Kidney glomerular epithelial cell (primary cell): ENCODE measurements at places on chromosomes 16 and 17.

- no peak for DNase-seq
Measured at GRCh38 chr16:49833085-49833484, 22.8 kb downstream of the ZNF423 start.

- DNase-seq = peak; percentile 86
Measured at GRCh38 chr17:382644-383533, 30.3 kb upstream of the RPH3AL start.

DNA sequence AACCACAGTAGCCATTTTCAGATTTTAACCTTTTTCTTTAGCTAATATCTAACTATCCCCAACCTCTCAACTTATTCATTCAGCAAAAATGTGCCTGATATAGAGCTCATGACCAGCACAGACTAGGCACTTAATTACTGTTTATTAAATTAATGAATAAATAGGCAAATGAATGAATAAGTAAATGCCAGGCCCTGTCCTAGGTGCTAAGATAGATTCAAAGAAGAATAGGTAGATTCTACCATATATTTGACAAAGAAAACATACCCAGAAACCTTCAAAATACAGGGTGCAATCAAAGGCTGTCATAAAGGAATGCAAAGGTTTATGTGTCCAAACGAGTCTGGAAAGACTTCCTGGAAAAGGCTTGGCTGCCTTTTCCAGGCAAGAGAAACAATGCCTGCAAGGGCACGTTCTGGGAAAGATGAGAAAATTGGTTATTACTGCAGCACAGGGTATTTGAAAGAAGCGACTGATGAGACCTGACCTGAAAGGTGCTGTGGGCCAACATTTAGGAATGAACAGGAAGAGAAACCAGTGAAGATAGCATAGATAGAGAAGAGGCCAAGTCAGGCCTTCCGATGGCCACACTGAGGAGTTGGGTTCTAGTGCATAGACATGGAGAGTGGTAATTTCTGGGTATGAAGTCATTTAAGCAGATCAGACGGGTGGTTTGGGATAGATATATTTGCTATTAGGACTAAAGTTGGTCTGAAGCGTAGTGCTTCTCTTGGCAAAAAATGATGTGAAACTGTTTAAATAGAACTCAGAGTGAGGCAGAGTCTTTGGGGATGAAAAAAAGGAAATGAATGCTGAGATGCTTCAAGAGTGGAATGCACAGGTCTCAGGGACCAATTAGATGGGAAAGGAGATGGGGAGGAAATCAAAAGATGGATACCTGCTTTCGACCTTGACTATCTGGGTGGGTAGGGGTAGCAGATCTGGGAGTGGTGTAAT lies 11.4 kb upstream of the CCL2 start:
- DNase-seq = no peak

GRCh38 chr16:89709166-89709565 lies 7.7 kb upstream of the SPATA2L start:
- DNase-seq = no peak

DNA sequence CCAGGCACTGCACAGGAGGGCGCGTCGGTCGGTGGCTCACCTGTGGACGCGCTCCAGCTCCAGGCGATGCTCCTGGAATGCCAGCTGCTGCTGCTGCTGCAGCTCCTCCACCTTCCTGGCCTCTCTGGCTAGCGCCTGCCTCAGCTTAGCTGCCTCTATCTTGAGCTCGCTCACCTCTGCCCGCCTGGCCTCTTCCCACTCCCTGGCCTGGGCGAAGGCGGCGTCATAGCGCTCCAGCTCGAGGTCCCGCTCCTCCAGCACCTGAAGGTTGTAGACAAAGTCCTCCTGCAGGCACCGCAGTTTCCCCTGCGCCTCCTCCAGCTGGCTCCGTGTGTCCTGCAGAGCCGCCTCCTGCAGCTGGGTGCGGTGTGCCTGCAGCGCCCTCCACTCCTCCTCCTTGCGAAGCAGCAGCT lies 11.1 kb downstream of the CCDC57 start:
- DNase-seq = no peak

GRCh38 chr17:80456465-80457235 lies 19.8 kb downstream of the NPTX1 start:
- DNase-seq = no peak

- DNase-seq = no peak
Measured at GRCh38 chr17:56913353-56913866, 439 bp downstream of the TRIM25 start.

GRCh38 chr16:26396511-26397235 lies 670.1 kb upstream of the C16orf82 start:
- no peak for DNase-seq

GRCh38 chr16:24686678-24687077 lies 42.8 kb upstream of the TNRC6A start:
- no peak for DNase-seq

DNA sequence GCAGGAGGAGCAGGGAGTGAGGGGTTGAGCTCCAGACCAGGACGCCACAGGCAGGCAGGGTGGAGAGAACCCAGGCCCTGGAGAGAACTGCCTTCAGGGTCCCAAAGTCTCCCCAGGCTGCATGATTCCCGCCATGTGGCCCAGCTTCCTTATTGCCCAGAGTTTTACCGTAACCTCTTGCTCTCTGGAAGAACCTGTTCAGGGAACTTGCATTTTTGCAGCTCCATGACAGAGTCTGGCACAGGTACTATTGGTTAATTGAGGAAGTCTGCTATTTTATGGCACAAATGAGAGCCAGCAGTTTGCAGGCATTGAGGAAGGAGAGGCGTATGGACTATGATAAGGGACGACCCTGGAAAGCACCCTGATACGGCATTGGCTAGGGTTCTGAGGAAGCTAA lies 11.6 kb upstream of the NOS2 start:
- DNase-seq = no peak

GRCh38 chr16:75226550-75227360 lies 8.0 kb downstream of the CTRB1 start:
- no peak for DNase-seq

DNA sequence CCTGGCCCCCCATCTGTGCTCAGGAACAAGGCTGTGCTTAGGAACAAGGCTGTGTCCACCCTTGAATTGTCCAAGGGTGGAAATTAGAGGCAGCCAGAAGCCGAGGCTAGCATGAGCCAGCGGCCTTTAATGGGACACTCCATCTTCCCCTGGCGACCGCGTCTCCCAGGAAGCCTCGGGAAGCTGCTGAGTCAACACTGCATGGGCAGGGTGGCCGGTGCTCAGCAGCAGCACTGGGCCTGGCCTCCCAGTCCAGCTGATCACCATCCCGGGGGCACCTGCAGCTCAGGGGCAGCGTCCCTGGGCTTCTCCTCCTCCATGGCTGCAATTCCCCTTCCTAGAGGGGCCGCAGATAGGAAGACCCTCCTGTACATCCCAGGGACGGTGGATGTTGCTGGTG lies 180.8 kb downstream of the ENGASE start:
- no peak for DNase-seq

GRCh38 chr17:48610282-48611211 lies at the start of gene HOXB7:
TSS of gene HOXB7 (minus strand) at chr17:48611017. CDS start at chr17:48610918, 99 bp downstream.
- peak; percentile 42 for DNase-seq

DNA sequence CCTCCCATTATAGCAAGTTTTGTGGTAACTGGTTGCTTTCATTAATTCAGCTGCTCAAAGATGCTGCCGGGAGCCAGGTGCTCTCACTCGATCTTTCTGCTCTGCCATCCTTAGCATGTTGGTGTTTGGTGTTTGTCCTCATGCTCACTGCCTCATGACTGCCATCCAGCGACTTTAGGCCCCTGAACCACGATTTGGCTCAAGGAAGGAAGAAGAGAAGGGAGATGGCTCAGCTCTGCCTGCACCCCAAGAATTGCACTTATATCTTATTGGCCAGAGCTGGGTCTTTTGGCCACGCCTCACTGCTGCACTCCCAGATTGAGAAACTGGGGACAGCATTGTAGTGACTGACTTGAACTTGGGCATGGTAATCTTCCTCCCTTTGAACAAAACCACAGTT lies 52.7 kb downstream of the ARSG start:
- DNase-seq = no peak

DNA sequence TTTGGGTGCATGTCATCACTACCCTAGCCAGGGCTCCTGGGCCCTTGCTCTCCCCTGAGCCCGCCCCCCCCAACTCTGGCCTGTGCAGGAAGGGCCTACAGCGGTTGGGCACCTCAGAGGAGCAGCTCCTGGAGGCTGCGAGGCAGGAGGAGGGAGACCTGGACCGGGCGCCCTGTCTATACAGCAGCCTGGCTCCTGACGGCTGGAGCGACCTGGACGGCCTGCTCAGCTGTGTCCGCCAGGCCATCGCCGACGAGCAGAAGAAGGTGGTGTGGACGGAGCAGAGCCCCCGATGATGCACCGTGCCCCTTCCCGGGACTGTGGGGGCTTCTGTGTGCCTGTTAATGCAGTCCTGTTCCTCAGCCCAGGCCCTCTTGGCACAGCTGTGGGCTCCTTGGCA lies 12.1 kb downstream of the SGSH start:
- DNase-seq = no peak

- no peak for DNase-seq
Measured at GRCh38 chr17:22516861-22517636, 824.7 kb downstream of the KCNJ18 start.

DNA sequence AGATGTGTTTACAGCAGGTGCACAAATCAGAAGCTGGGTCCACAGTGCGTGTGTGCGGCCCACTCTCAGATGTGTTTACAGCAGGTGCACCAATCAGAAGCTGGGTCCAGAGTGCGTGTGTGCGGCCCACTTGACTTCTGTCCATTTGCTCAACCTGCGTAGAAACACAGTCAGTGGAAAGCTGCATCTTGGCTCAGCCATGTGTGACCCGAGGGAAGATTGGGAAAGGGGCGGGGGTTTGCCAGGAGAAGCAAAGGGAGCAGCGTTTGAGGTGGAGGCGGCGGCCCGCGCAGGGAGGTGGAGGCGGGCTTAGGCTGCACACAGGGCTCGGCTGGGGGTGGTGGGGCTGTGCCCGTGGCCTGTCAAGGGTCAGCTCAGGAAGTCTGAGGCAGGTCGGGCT lies 4.3 kb downstream of the CTU2 start:
- DNase-seq = no peak

- no peak for DNase-seq
Measured at GRCh38 chr17:76820039-76820438, 48.2 kb upstream of the MGAT5B start.

- no peak for DNase-seq
Measured at GRCh38 chr16:87367529-87367928, 16.0 kb downstream of the FBXO31 start.

GRCh38 chr17:58741121-58741625 lies 14.5 kb upstream of the PPM1E start:
- DNase-seq = no peak

GRCh38 chr16:19912455-19913339 lies 28.0 kb upstream of the GPRC5B start:
- peak; percentile 36 for DNase-seq

DNA sequence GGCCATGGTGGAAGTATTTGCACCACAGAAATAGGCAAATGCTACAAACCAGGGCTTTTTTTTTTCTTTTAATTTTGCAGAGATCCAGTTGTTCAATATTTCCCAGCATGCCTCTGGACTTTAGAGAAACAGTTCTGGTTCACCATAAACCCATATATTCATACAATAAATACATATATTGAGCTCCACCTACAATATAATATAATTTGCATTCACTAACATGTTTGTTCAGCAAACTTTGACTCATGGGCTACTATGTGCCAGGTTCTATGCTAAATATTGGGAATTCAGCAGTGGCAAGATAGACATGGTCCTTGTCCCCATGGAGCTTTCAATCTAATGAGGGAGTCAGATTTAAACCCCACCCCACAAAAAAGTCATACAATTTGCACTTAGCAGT lies 3.2 kb downstream of the TMEM114 start:
- DNase-seq = no peak

DNA sequence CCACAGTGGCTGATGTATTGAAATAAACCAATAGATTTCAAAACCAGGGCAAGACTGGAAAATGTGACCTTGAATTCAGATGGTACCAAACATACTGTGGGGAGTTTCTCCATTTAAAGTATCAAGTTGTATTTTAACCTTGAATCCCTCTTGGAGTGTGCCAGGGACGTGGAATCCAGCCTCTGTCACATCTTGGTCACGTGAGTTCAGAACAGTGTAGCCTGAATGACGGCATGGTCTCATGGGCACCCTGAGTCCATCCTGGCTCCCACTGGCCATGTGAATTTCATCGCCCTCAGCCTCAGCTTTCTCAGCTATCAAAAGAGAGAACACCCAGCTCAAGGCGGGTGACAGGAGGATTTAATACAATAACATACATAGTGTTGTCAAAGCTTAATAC lies 6.8 kb downstream of the ZNF771 start:
- no peak for DNase-seq

DNA sequence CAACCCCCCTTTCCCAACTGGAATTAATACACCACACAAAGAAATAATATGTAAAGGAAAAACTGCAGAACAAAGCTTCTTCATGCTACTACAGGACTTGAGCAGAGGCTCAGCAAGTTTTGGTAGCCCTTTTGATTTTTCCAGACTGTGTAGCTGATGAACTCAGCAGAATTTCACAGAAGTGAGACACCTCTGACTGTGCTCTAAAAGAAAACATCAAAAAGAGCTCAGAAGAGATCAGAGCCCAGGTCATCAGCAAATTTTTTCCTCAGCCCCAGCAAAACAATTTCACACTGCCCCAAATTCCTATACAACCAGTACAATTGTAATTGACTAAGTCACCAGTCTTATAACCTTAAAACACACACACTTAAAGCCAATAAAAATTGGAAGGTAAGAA lies 38.0 kb downstream of the TTC19 start:
- DNase-seq = no peak

DNA sequence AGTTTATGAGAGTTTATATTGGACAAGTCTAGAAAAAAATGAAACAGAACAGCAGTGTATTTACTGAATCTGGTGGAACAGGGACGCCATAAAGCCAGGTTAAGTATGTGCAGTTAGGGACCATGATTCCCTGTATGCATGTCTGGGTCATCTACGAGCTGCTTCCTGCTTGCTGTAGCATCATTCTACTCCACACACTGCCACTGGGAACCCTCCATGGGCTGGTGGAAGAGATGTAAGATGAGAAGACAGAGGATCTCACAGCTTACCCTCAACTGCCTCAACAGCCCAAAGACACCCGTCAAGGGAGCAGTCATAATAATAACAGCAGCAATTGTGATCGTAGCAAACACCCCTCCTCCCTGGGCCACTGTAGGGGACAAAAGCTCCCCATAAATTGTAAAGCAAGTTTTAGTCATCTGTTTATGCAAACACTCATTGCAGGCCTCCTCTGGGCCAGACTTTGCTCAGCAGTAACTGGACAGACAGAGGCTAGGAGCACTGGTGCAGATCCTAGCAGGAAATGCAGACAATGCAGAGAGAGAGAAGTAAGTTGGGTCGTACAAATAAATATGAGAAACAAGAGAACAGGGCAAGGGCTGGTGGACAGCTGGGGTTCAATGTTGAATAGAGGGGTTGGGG lies 188.0 kb downstream of the SOX9 start:
- no peak for DNase-seq

DNA sequence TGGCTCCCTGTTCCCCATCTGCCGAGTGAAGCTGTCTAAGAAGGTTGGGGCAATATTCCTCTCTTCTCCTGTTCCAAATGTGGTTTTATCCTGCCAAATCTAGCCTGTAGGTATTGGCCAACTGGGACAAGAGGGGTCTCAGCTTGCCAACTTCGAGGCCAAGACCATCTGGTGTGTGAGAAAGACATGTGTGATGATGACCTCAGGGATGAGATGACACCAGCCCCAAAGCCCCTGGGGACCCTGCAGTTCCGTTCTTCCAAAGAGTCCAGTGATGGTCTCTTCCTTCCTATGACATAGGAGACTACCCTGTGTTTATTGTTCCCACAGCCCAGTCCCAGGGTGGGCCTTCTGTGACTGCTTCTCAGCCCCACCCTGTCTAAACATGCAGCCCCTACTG lies 34.8 kb upstream of the ADAMTS18 start:
- DNase-seq = no peak

- DNase-seq = no peak
Measured at GRCh38 chr17:76529224-76530094, 8.1 kb downstream of the CYGB start.
